ENCODE measurements at places on chromosomes 16 and 17.

DNA sequence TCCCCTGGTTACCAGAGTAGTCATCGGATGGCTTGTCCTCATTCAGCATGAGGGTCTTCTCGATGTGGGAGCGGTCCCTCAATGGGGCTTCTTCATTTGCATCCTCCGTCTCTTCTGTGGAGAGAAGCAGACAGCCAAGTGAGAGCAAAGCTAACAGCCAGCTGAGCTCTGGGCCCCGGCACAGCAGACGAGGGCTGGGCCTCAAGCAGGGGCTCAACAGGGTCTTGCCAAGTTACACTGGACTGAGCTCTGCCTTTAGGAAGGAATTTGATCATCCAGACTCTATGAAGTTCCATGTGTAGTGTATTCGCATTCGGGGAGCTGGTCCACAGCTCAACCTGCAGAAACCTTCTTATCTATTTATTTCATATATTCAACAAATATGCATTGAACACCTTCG is 37.4 kb downstream of the SRL start:
- no peak for DNase-seq

- no peak for DNase-seq
These were observed 5.9 kb downstream of the AXIN1 start for GRCh38 chr16:346587-346986.

GRCh38 chr16:81553814-81554675 is 109.4 kb downstream of the CMIP start:
- DNase-seq: no peak

- no peak for DNase-seq
These were observed 1.5 kb downstream of the CRHR1 start for GRCh38 chr17:45785480-45786193.

DNA sequence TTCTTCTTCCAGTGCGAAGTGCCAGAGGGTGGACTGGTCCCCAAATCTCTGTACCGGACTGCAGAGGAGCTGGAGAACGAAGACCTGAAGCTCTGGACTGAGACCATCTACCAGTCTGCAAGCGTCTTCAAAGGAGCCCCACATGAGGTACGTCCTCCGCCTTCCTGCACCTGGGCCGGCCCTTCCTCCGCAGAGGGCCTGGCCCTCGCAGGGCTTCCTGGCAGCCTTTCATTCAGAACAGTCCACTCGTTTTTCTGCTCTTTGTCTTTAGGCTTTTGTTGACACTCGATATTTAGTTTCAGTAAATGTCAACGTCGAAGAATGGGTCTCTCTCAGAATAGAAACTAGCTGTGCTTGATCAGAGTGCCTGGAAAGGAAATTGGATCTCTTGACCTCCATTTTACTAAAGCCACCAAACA is 68.6 kb downstream of the SEC14L1 start:
- no peak for DNase-seq

Data from fibroblast of skin of left quadriceps (primary cell).